ENCODE measurements at places on chromosomes 7 and 10.

- DNase-seq, result no peak
Observed at GRCh38 chr10:108250936-108251620, 1086.6 kb upstream of the SORCS1 start.

GRCh38 chr7:70595755-70596597 lies 536.0 kb upstream of the GALNT17 start:
- no peak for DNase-seq

DNA sequence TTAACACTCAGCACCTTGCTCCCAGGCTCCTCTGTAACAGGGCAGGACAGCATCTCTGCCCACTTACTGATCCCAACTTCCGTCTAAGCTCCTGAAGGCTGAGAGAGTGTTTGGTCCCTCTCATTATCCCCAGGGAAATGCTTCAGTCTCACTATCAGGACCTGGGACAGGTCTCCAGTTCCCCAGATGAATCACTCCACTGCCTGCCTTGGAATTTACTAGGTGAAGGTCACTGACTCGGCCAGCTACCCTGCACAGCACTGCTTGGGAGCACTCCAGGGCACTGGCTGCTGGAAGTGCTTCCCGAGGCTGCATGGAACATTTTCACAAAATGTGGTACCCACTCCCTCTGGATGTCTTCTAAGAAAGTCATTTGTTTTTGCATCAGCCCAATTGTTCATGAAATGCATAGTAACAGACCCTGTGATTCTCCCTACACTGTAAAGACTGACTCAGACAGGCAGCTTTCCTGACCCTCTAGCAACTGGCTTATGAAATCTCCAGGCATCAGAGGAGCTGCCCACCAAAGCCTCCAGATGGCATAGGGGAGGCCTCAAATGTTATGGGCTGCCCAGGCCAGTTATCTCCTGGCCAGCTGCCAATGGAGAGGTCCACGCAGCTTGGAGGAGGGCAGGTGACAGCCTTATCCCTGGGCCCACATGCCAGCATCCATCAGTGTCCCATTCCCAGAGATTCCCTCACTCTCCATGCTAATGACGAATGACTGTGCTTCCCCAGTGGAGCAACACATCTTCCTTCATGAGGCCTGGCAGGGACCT lies 89.1 kb downstream of the GFRA1 start:
- no peak for DNase-seq

- no peak for DNase-seq
Observed at GRCh38 chr10:3691482-3691881, 93.5 kb downstream of the KLF6 start.

- no peak for DNase-seq
Observed at GRCh38 chr7:103048833-103049232, 25.8 kb downstream of the FBXL13 start.

- no peak for DNase-seq
Observed at GRCh38 chr7:37510043-37510634, 61.5 kb upstream of the ELMO1 start.

- no peak for DNase-seq
Observed at GRCh38 chr7:21361413-21362125, 66.3 kb upstream of the SP4 start.

GRCh38 chr7:2278026-2278425 lies 36.0 kb downstream of the NUDT1 start:
- no peak for DNase-seq

- DNase-seq, result no peak
Observed at GRCh38 chr7:110142939-110143526, 947.9 kb upstream of the LRRN3 start.

DNA sequence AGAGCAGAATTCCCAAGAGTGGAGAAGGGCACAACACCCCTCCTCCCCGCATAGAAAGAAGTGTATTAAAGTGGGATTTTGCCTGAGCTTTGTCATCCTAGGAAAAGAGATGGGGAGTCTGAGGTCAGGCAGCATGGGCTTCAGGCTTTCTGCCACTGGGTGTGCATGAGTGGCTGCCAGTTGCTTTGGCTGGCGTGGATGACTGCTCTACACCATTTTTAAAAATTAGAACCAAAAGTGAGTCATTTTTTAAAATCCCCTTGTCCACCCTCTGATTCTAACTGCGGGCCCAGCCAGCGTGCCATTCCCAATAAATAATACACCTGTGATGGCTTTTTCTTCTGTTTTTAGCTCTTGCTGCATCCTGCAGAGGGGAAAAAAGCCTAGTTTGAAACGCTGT lies 13.4 kb downstream of the SLC29A3 start:
- DNase-seq, result no peak

GRCh38 chr7:16916105-16916639 lies 34.4 kb upstream of the AGR3 start:
- no peak for DNase-seq

DNA sequence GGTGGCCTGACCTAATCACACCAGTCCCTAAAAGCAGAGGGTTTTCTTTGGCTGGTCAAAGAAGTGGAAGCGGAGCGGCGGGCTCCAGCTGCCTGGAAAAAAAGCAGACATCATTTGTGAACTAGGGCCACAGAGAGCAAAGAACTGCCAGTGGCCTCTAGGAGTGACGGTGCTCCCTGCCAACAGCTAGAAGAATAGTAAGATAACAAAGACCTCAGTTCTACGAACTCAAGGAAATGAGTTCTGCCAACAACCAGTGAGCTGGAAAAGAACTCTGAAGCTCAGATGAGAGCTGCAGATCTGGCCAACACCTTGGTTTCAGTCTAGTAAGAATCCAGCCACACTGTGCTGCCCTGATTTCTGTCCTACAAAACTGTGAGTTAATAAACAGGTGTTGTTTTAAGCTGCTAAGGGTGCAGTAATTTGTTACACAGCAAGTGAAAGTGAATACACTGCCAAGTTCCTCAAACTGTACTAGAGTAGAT lies 178.0 kb downstream of the SRPK2 start:
- DNase-seq, result no peak

DNA sequence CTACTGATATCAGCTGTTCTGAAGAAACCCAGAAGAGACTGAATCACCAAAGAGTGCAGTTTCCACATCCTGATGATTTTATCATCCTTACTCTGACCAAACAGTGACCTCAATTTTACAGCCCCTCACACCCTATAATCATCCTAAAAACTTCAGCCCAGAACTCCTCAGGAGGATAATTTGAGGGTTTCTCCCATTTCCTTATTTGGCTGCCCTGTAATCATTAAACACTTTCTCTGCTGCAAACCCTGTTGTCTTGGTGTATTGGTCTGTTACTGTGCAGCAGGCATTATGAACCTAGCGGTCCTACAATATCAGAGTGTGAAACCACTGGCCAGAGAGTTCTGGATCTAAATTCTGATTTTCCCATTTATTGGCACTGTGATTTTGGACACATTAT lies 141.7 kb downstream of the PCLO start:
- DNase-seq, result no peak

- no peak for DNase-seq
Observed at GRCh38 chr7:95229301-95229700, 95.0 kb downstream of the PON1 start.

DNA sequence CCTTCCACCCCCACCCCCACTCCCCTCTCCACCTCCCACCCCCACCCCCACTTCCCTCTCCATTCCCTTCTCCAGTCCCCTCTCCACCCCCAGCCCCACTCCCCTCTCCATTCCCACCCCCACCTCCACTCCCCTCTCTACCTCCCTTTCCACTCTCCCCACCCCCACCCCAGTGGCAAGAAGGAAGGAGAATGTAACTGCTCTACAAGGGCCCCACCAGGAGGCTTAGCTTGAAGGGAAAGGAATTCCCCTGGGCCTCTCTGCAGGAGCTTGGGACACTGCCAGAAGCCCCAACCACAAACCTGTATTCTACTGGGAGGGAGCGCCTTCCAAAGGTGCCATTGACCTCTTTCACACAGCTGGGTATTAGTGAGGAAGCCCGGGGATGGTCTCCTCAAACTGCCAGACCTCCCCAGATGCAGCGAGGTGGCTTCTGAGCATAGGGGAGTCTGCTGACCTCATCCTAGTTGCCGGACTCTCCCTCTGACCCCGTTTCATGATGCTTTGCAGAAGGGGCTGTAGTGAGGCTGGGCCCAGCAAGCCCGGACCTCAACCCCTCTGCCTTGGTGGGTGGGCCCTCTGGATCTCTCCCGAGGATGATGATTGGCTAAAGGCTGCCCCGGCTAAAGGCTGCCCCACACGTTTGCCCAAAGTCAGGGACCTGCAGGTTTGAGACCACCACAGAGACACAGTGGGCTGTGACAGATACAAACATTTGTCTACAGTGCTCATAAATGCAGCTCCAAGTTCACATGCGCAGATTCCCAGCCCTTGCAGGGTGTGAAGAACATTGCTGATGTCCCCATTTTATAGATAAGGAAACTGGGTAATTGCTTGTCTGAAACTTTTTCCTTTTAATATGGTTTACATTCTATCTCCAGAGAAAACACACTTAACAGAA lies 2.9 kb downstream of the DEPP1 start:
- no peak for DNase-seq

DNA sequence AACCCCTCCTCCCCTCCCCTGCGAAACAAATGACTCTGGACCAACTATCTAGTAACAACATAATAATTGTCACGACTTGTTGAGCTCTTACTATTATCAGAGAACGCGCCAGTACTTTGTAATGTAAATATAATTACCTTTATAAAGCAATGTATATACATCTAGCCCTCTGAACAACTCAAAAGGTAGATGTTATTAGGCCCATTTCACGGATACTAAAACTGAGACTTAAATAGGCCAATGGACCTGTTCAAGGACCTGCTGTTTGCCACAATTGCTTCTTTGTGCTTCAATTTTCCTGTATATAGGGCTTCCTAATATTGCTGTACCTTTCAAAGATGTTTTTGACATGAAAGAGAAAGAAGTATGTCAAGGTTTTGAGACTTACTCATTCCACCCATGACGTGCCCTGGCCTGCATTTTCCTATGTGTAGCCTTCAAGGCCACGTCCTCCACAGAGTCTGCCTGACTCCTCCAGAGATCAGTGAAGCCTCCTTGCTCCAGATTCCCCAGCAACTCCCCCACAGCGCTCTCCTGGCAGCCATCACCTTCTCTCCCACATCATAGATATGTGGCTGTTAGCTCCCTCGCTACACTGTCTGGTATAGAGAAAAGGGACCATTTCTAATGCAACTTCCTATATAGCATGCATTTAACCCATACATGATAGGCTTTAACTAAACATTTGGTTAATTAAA lies 156.6 kb downstream of the SKIDA1 start:
- DNase-seq, result no peak

DNA sequence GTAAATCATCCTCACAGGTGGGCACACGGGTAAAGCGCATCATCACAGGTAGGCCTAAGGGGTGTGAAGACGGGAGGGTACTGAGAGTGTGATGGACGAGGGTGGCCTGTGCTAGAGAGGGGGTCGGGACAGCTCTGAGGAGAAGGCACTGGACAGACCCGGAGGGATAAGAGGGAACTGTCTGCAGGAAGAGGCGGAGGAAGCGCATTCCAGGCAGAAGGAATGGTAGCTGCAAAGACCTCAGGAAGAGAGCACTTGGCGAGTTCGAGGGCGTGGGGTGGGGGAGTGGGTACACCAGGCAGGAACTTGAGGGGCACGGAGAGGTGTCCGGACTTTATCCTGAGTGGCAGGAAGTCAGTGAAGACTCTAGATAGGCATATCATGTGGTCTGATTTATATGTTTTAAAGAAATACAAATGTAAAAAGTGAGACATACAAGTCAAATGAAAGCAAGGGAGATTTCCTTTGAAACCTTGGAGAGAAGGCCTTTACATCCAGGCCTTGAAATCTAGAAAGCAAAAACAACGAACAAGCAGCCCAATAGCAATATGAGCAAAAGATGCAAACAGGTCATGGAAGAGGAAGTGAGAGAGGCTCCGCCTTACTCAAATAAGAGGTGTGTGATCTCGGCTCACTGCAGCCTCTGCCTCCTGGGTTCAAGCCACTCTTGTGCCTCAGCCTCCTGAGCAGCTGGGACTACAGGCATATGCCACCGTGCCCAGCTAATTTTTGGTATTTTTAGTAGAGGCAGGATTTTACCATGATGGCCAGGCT lies 3.6 kb downstream of the LHPP start:
- DNase-seq, result no peak

- DNase-seq, result no peak
Observed at GRCh38 chr10:64148607-64149006, 627.4 kb downstream of the REEP3 start.

GRCh38 chr7:21317966-21318915 lies 109.6 kb upstream of the SP4 start:
- DNase-seq, result no peak

- DNase-seq, result no peak
Observed at GRCh38 chr7:155806096-155806871, 6.0 kb downstream of the SHH start.

- no peak for DNase-seq
Observed at GRCh38 chr10:100311298-100311697, 18.7 kb downstream of the PKD2L1 start.

GRCh38 chr10:44950326-44951225 lies 9.0 kb upstream of the RASSF4 start:
- no peak for DNase-seq

DNA sequence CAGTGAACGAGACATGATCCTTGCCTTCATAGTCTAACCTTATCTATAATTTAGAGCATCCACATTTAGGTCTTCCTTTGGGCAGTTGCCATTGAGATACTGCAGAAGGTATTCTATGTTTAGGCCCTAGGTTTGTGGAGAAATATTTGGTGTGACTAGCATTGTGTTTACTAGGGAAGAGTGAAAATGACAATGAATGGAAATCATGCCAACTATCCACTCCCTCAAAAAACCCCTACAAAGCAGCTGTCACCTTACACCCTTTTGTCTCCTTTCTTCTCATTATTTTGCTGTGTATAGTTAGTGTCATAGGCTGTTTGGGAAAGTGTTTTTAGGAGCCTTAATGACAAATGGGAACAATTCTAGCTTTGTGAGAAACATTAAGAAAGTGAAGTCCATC lies 3.2 kb downstream of the CCNJ start:
- no peak for DNase-seq

DNA sequence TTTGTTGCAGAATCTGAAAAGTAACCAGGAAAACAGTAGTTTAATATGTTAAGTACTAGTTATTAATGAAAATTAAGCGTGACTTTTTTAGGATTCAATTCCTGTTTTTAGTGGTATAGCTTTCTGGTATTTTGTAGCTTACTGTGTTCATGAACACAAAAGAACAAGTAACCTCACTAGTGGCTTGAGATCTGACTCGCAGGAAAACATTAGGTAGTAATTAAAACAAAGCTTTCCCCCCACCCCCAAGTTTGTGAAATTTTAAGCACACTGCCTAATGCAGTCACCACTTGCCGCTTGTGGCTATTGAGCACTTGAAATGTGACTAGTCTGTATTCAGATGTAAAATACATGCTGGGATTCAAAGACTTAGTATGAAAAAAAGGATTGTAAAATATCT lies 102.5 kb upstream of the RPA3 start:
- no peak for DNase-seq

GRCh38 chr7:131616487-131617200 lies 60.2 kb upstream of the PODXL start:
- DNase-seq, result no peak
